ENCODE measurements at places on chromosomes 6 and 20.

GRCh38 chr6:31128093-31128676 lies 7.9 kb upstream of the CDSN start:
- peak; percentile 48 for DNase-seq

DNA sequence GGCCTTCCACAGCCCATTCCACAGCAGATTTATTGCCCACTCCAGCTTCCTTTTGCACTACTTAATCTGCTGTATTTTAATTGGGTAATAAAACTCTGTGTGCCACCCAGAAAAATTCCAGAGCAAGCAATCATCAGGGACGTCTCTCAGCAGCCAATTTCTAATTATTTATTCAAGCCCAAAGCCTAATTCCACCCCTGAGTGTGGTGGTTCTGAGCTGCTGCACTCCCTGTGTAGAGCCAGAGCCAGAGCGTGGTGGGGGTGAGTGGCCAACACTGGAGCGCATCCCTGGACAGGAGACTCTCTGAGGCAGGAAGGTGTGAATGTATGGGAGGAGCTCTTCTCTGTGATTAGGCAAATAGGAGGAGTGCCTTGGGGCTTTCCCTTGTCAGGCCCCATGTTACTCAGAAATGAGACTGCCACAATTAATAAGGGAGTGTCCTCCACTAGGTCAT lies 66.1 kb downstream of the CD24 start:
- DNase-seq: no peak

- no peak for DNase-seq
These were observed 427.7 kb upstream of the NOX3 start for GRCh38 chr6:155883334-155883731.

DNA sequence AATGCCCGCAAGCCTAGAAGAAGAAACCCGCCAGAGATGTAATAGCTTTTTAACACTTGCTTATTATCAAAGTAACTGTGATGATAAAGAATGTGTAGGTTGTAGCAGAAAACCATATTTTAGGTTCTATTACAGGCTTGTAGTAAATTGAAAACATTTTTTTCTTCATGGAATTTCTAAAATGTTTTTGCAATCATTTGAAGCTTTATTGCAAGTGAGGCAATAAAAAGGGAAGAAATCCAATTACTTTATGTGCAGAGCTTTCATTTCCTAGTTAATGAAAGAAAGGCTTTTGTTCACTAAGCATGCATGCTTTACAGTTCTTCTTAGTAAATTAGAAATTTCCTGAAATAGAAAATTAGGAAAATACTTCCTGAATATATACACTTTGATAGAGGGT lies 135.1 kb downstream of the B3GAT2 start:
- DNase-seq: no peak

GRCh38 chr6:158923805-158924498 lies 76.0 kb downstream of the RSPH3 start:
- no peak for DNase-seq

DNA sequence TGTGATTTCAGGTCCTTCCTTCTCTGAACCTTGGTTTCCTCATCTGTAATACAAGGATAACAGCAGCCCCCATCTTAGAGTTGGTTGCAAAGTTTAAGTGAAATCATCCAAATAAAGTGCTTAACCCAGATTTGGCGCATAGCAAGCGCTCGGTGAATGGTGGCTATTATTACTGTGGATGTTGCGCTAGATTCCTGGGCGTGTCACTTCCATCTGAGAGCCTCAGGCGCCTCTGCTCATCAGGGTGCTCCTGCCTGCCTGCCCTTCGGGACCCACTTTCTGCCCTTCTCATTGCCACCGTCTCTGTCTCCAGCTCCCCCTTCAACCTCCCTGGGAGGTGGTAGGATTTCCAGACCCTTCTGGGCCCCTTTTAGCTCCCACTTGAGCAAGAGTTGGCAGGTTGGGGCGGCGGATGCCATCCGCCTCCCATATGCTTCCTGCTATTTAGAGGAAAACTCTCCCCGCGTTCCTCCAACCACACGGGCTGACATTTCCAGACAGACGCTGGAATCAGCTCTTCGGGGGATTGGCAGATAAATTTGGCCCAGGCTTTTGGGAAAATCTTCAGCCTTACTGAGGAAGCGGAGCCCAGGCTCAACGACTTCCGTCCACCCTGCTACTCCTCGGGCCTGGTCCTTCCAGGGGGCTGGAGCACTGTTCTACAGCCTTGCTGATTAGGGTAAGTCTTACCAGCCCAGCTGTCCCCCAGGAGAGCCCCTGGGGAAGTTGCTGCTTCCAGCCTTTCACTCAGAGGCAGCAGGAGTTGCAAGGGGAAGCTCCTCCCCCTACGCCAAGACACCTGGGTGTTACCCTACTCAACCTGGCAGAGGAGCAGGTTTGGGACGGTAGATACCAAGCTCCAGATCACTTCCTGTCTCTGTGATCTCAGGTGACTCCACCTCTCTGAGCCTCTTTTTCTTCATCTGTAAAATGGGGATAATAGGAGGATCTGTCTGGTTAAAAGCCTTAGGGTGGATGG lies 71.5 kb downstream of the DLGAP4 start:
- no peak for DNase-seq

DNA sequence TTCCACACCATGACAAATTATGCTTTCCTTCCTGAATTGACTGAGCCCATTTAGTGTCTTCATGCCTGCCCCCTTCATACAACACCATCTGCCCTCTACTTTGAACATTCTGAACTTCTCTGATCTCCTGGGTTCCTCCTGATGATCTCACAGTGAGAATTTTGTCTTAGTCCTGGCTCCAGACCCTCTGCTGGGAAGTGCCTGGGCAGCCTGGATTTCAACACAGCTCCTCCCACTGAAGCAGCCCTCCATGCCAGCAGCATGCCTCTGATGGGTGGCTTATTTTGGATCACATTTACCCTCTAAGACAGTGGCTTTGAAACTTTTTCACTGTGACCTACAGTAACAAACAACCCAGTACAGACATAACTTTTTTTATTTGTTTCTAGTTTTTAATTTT lies 41.5 kb downstream of the DSE start:
- DNase-seq: no peak

DNA sequence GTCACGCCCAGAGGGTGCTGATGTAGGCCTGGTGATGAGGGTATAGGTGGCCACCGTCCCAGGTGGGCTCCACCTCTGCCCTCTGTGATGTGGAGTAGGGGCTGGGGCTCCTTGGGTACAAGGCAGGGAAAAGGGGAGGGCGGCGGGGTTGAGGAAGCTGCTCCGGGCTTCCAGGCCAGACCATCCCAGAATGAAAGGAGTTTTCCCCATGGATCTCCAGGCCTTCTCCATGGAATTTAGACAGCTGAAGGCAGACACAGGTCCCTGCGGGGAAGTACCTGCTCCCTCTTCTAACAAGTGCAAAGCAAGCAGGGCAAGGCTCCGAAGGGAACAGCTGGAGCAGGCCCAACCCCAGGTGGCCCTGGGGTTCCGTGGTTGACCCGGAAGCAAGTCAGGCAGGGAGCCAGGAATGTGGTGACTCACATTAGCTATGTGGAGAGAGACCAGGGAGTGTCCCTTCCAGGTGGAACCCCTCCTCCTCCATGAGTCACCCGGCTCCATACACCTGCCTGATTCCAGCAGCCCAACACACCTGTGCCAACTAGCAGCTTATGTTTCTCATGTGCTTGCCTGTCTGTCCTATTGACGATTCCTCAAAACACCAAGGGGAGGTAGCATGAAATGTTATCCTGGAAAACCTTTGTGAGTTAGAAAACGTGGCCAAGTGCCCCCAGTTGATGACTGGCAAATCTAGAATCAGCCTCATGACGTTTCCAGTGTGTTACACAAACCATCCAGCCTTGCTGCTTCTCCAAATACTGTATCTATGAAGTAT lies 59.7 kb upstream of the SNX9 start:
- DNase-seq: no peak

GRCh38 chr6:166561771-166562359 lies 24.6 kb downstream of the RAMACL start:
- DNase-seq: no peak

DNA sequence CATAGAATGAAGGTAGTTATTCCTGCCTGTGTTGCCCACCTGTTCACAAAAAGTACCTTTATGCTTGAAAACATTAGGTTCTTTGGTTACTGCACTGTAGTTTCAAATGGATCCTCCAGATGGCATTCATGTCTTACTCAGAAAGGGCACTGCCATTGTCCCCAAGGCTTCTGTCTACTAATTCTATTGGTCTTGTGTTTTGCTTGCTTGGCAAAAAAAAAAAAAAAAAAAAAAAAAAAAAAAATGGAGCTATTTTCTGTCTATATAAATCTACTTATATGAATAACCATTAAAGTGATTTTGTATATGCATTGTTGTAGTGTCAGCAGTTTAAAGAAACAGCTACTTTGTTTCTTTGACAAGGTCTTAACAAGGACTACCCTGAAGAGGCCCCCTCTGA lies 12.7 kb upstream of the EFHC1 start:
- peak; percentile 91 for DNase-seq

GRCh38 chr6:159646733-159647132 lies 46.3 kb downstream of the SOD2 start:
- peak; percentile 25 for DNase-seq

DNA sequence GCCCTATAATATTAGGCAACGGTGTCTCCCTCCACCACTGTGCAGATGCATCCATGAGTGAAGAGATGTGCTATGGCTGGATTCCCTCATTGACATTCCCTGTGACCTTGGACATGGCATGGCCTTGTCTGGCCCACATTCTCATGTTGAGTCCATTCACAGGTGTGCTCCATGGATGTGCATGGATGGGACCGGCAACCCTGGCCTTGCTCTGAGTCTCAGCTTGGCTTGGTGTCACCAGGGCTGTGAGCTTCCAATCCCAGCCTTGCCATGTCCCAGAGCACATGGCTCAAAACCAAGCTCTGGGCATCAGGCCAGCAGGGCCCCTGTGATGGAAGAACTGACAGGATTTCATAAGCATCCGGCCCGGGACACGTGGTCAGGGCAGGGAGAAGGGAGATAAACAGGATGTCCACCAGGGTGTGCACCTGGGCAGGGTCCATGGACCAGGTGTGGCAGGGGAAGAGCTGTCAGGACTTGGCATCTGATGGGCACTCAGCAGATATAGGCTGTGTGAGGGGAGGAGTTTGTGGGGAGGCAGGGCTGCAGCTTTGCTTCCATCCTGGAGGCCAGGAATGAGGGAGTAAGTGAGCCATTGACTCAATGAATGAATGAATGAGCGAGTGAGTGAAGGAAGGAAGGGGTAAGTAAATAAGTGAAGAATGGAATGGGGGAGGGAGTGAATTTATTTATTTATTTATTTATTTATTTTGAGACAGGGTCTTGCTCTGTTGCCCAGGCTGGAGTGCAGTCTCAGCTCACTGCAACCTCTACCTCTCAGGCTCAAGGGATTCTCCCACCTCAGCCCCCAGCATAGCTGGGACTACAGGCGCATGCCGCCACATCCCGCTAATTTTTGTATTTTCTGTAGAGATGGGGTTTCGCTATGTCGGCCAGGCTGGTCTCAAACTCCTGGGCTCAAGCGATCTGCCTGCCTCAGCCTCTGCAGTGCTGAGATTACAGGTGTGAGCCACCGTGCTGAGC lies 15.7 kb downstream of the NRSN2 start:
- DNase-seq: peak; percentile 78

DNA sequence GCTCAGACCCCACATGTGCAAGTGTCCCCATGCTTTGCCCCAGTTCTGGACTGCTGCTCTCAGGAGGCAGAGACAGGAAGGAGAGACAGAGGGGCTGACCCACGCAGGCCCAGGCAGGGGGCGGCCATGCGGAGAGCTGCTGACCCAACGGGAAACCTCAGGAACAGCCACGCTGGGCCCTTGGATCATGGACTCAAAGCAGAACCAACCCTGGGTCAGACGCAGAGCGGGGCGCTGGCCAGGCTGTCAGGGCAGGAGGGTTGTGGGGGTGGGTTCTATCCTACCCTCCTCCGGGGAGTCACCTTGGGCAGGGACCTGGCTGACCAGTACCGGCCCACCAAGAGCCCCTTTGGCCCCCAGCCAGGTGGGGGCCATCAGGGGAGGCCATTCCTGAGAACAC lies 2.0 kb downstream of the KCNQ2 start:
- DNase-seq: no peak

GRCh38 chr6:113894712-113895674 lies 37.8 kb downstream of the MARCKS start:
- DNase-seq: no peak

- DNase-seq: peak; percentile 72
These were observed 179.8 kb downstream of the TASP1 start for GRCh38 chr20:13458860-13459451.
